ENCODE measurements at places on chromosomes 3 and 15.

- DNase-seq = no peak
Measured at GRCh38 chr15:57375827-57376695, at the start of gene CGNL1. CGNL1 (plus strand) TSS chr15:57376505; CDS start chr15:57438000, 61,495 bp downstream.

- DNase-seq = no peak
Measured at GRCh38 chr3:111763968-111764367, 95.1 kb upstream of the PHLDB2 start.

DNA sequence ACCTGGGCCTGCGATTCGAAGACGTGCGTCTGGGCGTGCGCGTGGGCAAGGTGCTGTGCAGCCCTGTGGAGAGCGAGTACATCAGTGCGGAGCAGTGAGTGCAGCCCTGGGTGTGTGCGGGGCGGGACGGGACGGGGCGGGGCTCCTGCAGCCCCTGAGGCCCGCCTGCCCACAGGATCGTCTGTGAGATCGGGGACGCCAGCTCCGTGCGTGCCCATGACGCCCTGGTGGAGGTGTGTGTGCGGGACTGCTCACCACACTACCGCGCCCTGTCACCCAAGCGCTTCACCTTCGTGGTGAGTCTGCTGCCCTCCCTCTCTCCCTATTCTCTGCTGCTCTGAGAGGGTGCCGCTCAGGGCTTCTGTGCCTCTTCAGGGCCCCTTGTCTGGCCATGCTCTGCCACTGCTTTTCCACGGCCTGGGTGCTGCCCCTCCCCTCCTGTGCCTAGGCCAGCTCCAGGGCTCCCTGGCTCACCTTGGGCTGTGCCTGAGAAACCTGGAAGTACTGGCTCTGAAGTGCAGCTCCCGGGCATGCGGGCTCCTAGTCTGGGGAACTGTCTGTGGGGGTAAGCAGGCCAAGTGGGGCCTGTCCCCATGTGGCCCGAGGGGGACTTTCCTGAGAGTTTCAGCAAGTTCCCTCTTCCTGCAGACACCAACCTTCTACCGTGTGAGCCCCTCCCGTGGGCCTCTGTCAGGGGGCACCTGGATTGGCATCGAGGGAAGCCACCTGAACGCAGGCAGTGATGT lies 31.8 kb downstream of the PLXNA1 start:
- DNase-seq = no peak

DNA sequence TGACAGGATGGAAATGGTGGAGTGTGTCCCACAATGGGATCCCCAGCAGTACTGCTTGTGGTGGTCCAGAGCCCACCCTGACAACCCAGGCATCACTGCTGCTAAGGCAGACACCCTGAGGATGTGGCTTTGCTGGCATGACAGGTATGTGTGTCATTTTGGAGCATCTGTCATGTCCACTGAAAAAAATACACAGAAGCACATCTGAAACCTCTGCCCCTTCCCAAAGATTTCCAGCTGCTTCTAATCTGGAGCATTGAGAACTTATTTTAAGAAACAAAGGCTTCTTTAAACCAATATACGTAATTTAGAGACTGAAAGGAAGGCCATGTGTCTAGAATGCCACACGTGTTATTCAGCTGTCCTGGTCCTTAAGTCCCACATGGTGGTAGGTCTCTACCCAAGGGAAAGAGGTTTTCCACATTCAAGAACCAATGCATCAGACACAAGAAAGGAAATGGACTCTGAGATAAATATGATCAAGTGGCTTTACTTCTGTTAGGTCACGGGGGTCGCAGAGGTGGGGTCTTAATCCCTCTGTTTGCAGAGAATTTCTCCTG lies 88.3 kb downstream of the PDZRN3 start:
- no peak for DNase-seq

DNA sequence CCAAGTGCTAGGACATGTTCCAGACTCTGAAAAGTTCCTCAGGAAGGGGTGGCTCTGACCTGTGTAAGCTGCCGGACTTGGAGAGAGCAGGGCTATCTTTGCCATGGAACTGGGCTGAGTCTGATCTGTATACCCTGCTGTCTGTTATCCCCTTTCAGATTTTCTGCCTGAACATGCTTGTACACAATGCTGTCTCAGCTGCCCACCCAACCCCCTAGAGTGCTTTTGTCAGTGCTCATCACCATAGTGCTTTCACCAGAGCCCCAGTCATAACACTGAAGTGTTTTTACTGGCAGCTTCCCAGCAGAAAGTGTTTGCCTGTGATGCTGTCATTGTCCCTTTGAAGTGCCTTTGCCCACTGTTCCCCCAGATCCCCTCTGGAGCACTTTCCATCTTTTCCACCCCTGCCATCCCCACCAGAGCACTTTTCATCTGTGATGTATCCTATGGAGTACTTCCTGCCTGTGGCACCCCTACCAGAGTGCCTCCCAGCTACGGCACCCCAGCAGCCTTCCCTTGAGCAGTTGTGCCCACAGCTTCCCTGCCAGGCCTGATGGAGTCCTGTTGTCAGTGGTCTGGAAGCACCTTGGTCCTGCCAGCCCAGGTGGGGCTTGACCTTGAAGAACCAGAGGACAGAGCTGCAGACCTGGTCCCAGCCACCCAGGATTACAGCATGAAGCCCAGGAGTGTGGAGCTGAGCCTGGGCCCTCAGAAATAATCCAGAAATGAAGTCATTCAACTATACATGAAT lies 397.7 kb downstream of the DIPK2A start:
- DNase-seq = no peak

GRCh38 chr15:90895571-90896117 lies 7.5 kb upstream of the MAN2A2 start:
- no peak for DNase-seq

- no peak for DNase-seq
Measured at GRCh38 chr3:158991146-158991705, 189.4 kb downstream of the MFSD1 start.

GRCh38 chr15:63729115-63729884 lies 104.4 kb downstream of the HERC1 start:
- DNase-seq = no peak

GRCh38 chr3:41846850-41847249 lies 115.1 kb downstream of the ULK4 start:
- DNase-seq = no peak

Data from SW 1271 (cell line).